ENCODE measurements at places on chromosomes 4 and X.

DNA sequence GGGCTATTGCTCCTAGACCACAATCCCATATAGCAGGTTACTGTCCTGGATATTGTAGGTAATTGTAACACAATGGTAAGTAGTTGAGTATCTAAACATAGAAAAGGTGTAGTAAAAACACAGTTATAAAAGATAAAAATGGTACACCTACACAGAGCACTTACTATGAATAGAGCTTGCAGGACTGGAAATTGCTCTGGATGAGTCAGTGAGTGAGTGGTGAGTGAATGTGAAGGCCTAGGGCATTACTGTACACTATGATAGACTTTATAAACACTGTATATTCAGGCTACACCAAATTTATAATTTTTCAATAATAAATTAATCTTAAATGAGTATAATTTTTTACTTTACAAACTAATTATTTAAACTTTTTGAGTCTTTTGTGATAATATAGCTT is 425.7 kb downstream of the PABPC4L start:
- DNase-seq, result no peak

GRCh38 chr4:3851211-3851610 is 85.0 kb downstream of the ADRA2C start:
- DNase-seq, result no peak

DNA sequence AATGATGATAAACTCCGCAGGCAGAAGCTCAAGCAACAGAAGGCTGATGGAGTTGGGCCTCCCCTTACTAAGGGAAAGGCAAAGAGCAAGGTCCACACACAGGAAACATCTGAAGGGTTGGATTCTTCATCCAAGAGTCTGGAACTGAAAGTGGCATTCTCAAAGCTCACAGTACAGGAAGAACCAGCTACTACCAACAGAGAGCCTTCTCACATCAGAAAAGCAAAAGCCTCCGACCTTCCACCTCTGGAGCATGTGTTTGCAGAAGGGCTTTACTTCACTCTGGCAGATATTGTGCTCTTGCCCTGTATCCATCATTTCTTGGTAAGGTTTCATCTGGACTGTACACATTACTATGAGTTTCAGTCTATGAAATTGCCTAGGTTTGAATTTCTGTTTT is 10.6 kb downstream of the GSTCD start:
- no peak for DNase-seq

- no peak for DNase-seq
Measured at GRCh38 chr4:152132776-152133175, 372.0 kb upstream of the GATB start.

DNA sequence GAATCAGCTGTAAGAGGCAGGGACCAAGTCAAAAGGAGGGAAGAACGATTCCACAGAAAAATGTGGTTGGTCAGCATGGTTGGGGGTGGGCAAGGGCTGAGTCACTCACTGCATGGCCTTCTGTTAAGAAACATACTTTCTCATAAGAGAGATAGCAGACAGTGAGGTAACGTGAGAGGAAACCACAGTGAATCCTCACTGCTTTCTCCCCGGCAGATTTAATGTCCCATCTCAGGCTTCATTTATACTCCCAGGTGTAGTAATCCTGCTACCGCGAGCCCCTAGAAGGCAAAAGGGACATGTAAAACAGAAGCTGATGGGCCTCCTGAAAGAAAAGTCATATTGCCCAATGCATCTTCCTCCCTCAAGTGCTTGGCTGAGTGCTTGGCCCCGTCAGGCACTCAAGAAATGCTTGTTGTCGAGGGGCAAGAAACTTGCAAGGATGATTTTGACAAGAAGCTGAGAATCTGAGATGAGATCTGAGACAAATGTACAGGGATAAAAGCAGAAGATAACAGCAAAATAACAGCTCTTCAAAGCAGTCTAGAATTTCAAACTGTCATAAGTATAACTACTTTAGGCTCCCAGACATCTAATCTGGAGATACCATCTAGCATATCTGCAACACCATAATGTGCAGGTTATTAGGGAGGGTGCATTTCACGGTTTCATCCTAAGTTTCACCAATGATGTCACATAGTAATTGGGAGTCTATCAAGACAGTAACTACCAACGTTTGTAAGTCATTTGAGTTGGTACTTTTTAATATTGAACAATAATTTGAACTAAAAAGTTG is 40.2 kb downstream of the SH3KBP1 start:
- DNase-seq, result no peak

DNA sequence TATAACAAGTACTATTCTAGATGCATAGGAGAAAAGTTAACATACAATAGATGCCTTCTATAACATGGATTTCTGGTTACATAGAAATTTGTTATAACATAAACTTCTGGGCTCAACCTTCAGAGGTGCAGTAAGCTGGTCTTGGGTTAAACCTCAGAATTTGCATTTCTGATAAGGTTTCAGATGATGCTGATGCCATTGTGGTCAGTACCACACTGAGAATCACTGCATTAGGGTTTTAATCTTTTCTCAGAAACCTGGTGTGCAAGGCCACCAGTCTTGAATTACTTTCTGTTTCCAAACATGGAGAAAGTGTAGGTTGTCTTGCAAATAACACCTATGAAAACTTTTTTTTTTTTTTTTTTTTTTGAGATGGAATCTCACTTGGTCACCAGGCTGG is 146.2 kb downstream of the SPOCK3 start:
- no peak for DNase-seq

DNA sequence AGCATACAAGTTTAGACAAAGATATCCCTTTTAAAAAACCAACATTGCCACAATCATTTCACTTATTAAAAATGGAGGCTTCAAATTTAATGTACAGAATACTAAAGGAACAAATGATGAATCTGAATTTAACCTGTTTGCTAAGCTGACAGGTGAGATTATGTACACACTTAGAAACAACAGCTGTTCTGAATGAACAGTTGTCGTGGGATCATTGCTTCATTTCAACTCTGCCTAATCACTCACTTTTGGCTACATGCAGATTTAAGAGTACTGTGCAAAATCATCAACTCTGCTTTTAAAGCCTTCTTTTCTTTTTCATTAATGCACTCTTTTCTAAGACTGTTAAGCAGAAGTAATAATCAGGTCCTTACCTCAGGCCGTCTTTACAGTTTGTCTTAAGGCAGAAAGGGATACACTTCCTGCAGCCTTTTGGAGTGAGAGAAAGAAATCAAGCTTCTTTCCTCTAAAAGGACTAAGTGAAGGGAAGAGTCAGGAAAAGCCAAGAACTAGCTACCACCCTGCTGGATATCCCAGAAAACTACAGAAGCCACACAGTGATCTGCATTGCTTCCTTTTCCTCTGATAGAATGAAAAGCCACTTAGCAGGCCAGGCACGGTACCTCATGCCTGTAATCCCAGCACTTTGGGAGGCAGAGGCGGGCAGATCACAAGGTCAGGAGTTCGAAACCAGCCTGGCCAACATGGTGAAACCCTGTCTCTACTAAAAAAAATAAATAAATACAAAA is 54.7 kb upstream of the NPNT start:
- DNase-seq, result no peak

DNA sequence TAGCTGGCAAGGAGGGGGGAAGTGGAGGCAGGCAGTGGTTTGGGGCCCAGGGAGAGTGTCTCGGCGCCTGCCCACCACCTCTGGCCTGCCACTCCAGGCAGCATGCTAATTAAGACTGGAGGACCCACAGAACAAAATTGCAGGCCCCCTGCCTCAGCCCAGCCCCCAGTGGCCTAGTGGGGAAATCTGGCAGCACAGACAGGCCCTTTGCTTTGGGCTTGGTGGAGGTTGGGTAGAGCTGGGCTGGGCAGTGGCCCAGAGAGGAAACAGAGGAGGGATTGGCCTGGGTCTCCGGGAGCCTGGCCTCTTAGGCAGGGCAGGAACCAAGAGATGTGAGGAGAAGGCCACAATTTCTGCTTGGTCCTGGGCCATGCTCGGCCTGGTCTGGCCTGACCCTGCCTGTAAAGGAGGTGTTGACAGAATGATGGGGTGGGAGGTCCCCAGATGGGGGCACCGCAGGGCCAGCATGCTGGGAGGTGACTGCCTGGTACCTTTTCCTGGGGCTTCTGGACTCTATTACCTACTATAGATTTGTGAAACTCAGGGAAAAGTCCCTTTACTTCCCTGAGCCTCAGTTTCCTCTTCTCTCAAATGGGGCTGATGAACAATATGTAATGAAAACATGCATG is 92.4 kb upstream of the PJA1 start:
- no peak for DNase-seq

GRCh38 chrX:147953976-147954375 is 27.2 kb upstream of the FMR1NB start:
- peak; percentile 0 for DNase-seq

DNA sequence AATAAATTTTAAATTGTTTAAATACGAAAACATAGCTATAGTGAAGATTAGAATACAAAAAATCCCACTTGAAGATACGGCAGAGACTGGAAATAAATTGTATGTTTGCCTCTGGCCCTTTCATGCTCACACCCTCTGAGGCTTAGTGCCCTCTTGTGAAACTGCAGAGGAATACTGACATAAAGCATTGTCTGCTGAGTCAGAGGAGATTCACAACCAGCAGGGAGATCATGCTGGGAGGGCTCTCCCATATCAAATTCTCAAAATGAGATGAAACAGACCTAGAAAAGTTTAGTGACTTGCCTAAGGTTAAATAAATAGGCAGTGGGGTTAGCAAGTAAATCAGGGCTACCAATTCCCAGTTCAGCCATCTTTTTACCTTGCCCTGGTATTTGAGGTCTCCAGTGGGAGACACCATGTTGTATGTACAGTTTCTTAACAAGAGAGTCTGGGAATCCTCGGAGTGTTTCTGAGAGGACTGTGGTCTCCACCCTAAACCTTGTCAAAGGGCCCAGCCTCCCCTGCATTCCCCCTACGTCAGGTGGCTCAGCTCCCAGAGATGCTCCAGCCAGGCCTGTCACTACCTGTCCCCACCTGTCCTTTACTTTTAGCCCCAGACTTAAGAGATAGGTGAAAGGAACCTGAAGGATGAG is 581.4 kb upstream of the DIPK2B start:
- no peak for DNase-seq

DNA sequence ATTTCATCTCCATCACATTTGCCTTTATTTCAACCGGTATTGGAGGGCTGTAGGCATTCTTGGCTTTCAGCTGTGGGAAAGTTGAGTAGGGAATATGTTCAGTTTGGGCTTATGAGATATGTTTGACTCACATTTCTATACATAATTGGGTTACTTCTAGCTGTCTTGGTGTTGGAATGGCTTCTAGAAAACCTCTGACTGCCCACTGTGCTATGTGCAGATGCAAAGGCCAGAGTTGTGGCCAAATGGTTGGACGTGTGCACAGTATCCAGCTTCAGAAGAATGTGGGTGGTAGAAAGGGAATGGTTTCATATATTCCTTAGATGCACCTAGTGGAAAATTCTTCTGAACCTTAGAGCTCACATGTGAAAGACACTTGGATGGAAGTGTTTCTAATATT is 92.6 kb upstream of the H2AZ1 start:
- no peak for DNase-seq

GRCh38 chr4:161948026-161948770 is 215.6 kb downstream of the FSTL5 start:
- DNase-seq, result no peak

DNA sequence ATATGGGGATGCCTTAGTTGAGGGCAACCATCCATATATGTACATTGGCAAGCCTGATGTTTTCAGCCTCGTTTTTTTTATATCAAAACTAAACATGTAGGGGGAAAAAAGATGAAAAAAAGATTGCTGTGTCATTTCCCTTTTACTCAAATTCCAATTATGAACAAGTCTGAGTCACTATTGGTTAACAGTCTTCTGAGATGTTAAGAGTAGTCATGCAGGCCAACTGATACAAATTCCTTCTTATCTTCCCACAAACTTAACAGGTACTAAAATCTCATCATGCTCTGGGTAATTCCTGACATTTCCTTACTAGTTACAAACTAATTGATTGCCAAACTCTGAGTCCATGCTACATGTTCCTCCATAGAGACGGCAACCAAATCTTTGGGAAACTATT is 222.1 kb downstream of the FRMPD4 start:
- no peak for DNase-seq

- no peak for DNase-seq
Measured at GRCh38 chr4:71338846-71339593, at the start of gene SLC4A4. TSS of gene SLC4A4 (plus strand) at chr4:71339020.

GRCh38 chr4:95362906-95363558 is 185.7 kb downstream of the UNC5C start:
- peak; percentile 69 for DNase-seq

DNA sequence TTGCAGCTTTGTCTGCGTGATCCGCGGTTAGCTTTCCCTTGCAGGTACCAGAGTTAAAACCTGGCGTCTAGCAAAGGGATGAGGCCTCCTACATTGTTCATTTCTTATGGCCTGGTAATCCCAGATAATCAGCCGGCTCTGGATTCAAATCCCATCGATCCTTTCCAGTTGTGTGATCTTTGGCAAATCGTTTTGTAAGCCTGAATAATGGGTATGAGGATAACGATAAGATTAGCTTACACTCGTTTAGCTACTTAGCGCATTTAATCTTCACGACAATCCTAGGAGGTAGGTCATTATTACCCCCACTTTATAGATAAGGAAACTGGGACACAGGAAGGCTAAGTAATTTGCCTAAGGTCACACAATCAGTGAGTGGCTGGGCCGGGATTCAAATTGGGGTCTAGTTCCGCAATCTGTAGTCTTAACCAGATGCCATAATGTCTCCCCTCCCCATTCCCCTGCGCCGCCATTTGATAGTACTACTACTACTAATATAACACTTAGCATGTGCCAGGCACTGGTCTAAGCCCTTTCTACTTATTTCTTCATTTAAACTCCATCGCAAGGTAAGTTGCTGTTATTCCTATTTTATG is 1.7 kb upstream of the UBA1 start:
- no peak for DNase-seq

GRCh38 chr4:48944252-48944651 is 37.7 kb upstream of the OCIAD2 start:
- no peak for DNase-seq

- DNase-seq, result peak; percentile 75
Measured at GRCh38 chr4:88219099-88219498, 60.7 kb upstream of the ABCG2 start.

DNA sequence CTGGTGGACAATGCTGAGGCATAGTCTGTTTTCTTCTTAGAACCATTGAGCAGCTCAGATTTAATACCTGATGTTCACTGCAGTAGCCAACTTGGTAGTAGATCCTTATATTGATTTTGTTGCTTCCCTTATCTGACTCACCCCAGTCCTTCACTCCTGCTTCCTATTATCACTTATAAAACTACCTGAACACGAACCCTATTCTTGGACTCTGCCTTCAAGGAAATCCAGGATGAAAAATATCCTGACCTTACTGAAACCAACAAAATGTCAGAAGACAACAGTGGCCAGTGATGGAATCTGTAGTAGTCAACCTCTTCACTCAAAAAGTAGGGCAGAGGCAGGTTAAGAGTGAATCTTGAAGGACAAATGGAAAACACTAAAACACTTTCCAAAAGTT is 98.1 kb downstream of the CPEB2 start:
- peak; percentile 16 for DNase-seq

Measured in pons (tissue), 1 donor.